Epithelial cell of proximal tubule (primary cell): ENCODE measurements at places on chromosomes 1 and 21. TPM values are rescaled to one million over a fixed set of nuclear protein-coding genes. Genes with fewer than 3 reads are reported as not detected.

SEMA4A gene
- total RNA-seq, result 1.4 and 3.5 TPM in 2 replicates

ATP1A4 gene
- not detected in 2 replicates for total RNA-seq

NGF gene
- total RNA-seq, result 2.0 and 2.7 TPM in 2 replicates

SPRR1B gene
- 0.75 TPM in 1 of 2 replicates, not detected in the other for total RNA-seq

ZBTB48 gene
- 5.7 and 14.2 TPM in 2 replicates for total RNA-seq

TNFRSF9 gene
- total RNA-seq, result 0.69 and 1.4 TPM in 2 replicates

KRTAP13-2 gene
- total RNA-seq, result not detected in 2 replicates

NOS1AP gene
- 0.72 and 2.2 TPM in 2 replicates for total RNA-seq

USP25 gene
- 23.9 and 25.8 TPM in 2 replicates for total RNA-seq

COL24A1 gene
- total RNA-seq, result 0.06 and 0.07 TPM in 2 replicates

LGR6 gene
- total RNA-seq, result under 0.01 TPM in 1 of 2 replicates, not detected in the other

PPCS gene
- 75.5 and 80.5 TPM in 2 replicates for total RNA-seq

RHBDL2 gene
- total RNA-seq, result 0.07 TPM in 1 of 2 replicates, not detected in the other

SELL gene
- not detected in 2 replicates for total RNA-seq

SELE gene
- total RNA-seq, result not detected in 2 replicates

MTFR1L gene
- total RNA-seq, result 21.6 and 27.3 TPM in 2 replicates

ZBTB37 gene
- total RNA-seq, result 2.2 and 3.0 TPM in 2 replicates

THEM5 gene
- total RNA-seq, result not detected in 2 replicates

MYOG gene
- not detected in 2 replicates for total RNA-seq

ETV3L gene
- total RNA-seq, result not detected in 2 replicates

DIO1 gene
- total RNA-seq, result not detected in 2 replicates

NECTIN4 gene
- total RNA-seq, result 3.0 and 6.1 TPM in 2 replicates

OR6N2 gene
- total RNA-seq, result not detected in 2 replicates

TSACC gene
- 0.36 and 0.69 TPM in 2 replicates for total RNA-seq

ENAH gene
- 37.7 and 39.0 TPM in 2 replicates for total RNA-seq

CATSPER4 gene
- total RNA-seq, result not detected in 2 replicates

SPRR2F gene
- not detected in 2 replicates for total RNA-seq

CATSPERE gene
- under 0.01 and 0.07 TPM in 2 replicates for total RNA-seq

EDARADD gene
- 1.1 and 3.3 TPM in 2 replicates for total RNA-seq

SPATA1 gene
- total RNA-seq, result 0.23 TPM in 1 of 2 replicates, not detected in the other

CAPN2 gene
- 228 and 281 TPM in 2 replicates for total RNA-seq

MTMR11 gene
- 8.9 and 10.1 TPM in 2 replicates for total RNA-seq

SUSD4 gene
- 0.07 and 0.12 TPM in 2 replicates for total RNA-seq
